ENCODE measurements at places on chromosomes 2 and 18.

DNA sequence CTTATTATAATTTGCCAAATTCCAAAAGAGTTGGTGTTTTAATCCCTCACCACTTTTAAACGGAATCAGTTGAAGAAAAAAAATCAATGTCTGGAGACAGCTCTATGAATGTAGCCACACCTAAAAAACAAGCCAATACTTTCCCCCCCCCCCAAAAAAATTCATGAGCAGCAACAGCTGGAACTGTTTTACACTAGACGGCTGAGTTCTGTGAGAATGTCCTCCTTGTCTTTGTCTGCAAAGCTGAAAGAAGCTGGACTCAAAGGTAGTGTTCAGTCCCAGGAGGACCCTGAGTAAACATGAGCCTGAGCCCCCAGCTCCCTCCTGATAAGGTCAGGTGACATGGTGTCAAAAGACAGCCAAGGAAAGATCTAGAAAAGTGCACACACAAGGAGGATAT is 68.2 kb downstream of the ZNF521 start:
- no peak for DNase-seq

DNA sequence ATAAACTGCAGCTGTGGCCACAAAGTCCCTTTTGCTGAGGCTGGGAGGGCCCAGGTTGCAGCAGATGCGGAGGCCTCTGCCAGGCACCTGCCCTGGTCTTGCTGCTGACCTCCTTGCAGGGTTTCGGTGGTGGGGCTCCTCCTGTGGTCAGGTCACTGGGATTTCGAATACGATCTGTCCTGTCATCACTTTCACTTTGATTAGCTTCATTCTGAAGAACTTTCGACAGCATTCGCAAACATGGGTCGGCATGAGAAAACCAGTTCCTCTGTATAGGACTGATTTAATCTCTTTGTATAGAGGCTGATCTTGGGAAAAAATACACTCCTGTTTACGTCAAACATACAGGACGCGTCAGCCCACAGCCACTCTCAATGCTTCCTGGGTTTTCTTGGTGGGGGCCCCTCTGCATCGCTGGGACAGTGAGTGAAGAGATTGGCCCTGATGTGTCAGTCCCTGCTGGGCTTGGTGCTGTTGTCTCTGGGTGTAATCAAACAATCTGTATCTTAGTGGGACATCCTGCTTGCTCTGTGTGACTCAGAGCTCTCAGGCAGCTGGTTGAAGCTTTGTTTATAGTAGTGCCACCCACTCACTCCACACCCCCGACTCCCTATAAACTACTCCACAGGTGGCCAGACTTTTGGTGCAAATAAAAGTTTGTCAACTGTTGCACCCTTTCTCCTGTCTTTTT is 209.4 kb upstream of the CXCR4 start:
- DNase-seq: no peak

DNA sequence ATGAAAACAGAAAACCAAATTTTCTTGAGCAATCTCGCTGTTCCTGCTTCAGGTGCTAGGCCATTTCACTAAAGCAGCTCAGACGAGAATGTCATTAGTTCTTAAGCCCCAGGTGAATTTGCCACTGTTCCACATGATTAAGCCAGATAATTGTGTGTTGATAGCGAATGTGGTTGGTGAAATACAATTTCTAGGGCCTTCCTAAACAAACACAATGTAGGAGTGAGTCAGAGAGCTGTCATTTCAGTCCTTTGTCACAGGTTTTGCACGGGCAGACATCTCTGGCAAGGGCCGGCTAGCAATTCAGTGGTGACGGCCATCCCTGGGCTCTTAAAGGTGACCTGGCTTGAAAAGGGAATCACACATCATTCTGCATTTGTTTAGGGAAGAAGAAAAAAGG is 170.7 kb downstream of the TMEM182 start:
- no peak for DNase-seq

DNA sequence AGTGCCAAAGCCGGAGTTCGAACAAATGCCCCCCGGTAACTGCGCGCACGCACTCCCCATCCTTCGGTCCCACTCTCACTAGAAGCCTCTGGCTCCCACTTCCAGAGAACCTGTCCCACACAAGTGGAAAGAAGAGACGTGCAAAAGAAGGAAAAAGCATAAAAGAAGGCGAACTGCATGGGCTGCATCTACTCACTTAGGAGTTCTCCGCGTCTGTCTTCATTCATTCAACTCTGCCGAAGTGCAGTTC is 312 bp downstream of the NR4A2 start:
- no peak for DNase-seq

GRCh38 chr2:214856137-214856536 is 46.7 kb upstream of the BARD1 start:
- no peak for DNase-seq

All from left renal cortex interstitium (tissue), 4 donors.